ENCODE measurements at places on chromosomes 3 and 15. TPM values are rescaled to one million over a fixed set of nuclear protein-coding genes. Genes with fewer than 3 reads are reported as not detected.

The ITPR1 gene
- 8.0 TPM for total RNA-seq

The NANOGP8 gene
- total RNA-seq: not detected

The C3orf85 gene
- not detected for total RNA-seq

The DGKG gene
- 45.2 TPM for total RNA-seq

The NRG4 gene
- not detected for total RNA-seq

The IQCF5 gene
- not detected for total RNA-seq

The GOLGA6D gene
- total RNA-seq: 0.13 TPM

GRCh38 chr15:46174122-46174521 is 539.3 kb downstream of the SQOR start:
- DNase-seq: no peak

- DNase-seq: peak; percentile 27
Measured at GRCh38 chr3:86388820-86389219, 602.1 kb downstream of the VGLL3 start.

GRCh38 chr3:96900566-96900965 is 86.2 kb downstream of the EPHA6 start:
- no peak for DNase-seq

GRCh38 chr3:170418422-170419398 is at the start of gene CLDN11:
Gene CLDN11, plus strand, starts transcription at chr3:170418868. Its CDS starts 199 bp downstream, at chr3:170419067.
- DNase-seq: peak; percentile 33

DNA sequence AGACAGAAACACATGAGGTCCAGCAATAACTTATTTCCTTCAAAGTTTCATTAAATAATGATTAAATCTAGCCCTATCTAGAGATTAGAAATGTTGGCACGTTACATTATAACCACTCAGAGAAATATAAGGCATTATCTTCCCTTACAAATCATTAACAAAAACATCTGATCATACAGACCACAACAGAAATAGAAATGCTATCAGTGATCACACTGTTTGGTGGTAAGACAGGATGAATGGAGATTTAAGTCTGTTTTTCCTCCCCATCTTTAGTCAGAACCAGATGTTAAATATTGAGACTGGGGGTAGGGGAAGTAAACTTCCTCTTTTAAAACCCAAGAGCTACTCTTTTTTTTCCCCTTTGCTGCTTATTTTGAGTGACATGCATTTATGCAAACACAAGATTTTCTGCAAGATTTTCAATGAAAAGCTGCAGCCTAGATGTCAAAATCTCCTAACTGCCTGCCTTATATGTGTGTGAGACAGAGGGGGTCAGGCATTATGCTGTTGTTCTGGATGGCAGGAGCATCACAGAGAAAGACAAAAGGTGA is 70.4 kb downstream of the CBLB start:
- DNase-seq: no peak

DNA sequence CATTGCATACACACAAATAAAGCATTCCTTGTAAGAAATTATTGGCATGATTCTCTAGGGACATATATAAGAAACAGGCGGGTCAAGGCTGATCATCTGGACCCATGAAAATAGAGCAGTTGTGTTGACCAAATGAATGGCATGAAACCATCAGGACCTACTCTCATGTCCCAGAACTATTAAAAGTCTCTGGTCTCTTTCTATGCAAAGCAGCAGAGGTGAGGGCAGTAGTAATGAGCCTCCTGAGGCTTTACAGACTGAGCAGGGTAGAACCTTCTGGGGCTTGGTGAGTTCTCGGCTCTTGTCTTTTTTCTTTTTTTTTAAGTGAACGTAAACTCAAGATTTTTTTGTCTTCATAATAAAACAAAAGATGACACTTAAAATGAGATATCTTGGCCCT is 9.3 kb downstream of the GLDN start:
- no peak for DNase-seq

GRCh38 chr3:28286595-28286994 is 45.2 kb downstream of the CMC1 start:
- DNase-seq: peak; percentile 58

DNA sequence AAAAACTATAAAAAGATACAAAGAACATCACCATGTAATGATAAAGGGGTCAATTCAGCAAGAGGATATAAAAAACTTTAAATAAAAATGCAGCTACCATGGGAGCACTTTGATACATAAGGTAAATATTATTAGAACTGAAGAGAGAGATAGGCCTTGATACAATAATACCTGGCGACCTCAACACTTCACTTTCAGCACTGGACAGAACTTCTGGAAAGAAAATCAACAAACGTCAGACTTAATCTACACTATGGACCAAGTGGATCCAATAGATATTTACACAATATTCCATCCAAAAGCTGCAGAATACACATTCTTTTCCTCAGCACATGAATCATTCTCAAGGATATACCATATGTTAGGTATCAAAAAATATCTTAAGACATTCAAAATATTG is 42.0 kb downstream of the WDR49 start:
- no peak for DNase-seq

- DNase-seq: peak; percentile 7
Measured at GRCh38 chr15:80121546-80121945, 31.3 kb upstream of the FAH start.

- no peak for DNase-seq
Measured at GRCh38 chr15:74609938-74610301, 5.7 kb upstream of the CLK3 start.

DNA sequence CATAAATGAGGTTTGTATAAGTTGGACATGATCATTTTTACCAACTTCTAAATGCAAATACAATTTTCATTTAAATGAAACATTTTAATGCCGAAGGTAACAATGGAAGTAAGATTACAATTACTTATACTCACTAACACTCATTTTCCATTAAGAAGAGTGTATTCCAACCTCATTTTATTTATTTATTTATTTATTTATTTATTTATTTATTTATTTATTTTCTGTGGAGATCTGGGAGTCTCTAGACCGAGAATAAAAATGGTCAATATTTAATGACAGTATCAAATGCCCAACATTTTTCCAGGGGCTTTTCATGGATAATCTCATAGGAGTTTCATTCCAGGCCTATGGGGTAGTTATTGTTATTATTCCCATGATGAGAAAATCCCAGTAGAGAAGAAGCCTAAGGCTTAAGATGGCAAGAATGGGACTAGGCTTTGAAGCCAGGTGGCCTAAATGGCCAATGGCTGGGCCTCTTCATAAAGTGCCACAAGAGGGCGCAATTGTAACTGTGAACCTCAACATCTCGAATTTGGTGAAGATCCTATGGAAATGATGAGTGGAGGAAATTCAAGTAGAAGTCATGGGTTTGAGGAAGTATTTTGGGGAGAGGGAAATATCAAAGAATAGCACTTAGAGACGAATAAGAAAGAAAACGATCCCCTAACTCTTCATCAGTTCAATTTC is 21.3 kb downstream of the VGLL3 start:
- peak; percentile 83 for DNase-seq

- peak; percentile 71 for DNase-seq
Measured at GRCh38 chr3:195154111-195154791, 116.7 kb downstream of the XXYLT1 start.
